ENCODE measurements at places on chromosomes 6 and 20. TPM values are rescaled to one million over a fixed set of nuclear protein-coding genes. Genes with fewer than 3 reads are reported as not detected.

VWA7 gene
- total RNA-seq, result 9.8 TPM

PPP1R18 gene
- total RNA-seq, result 9.0 TPM

DNA sequence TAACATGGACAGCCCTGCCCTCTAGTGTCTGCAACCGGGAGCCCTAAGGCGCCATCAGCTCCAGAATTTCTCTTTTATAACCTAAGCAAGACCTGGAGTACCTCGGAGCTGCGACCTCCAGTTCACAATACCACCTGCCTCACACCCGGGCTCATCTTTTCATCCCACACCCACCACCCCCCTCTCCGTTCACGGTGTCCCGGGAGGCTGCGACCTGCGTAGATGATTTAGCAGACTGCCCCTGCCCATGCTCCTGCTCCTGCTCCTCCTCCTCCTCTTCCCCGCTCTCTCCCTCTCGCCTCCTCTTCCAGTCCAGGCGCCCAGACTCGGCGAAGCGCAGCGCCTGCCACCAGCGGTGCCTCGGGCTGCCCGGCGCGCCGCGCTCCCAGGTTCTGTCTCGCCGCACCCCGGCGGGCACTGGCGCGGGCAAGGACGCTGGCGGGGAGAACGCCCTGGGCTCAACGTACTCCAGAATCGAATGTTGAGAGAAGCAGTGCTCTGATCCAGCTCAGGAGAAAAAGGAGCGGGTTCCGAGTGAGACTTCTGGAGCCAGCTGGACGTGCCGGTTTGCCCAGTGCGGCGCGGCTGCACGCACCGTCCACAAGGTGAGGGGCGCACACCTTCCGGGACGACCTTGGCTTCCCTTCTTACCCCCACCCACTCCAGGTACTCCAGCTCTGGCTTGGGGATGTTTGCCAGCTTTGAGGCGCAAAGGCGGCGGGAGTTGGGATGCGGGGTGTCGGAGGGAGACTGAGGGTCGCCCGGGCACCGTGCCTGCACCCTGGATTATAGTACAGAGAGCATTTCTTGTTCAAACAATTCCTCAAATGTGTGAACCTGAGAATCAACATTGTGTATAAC lies at the start of gene HTR1E:
Gene HTR1E, plus strand, starts transcription at position 310 of the 861 bp plus-strand sequence. CDS start 77,807 bp downstream, outside the sequence.
- peak; percentile 79 for DNase-seq

GRCh38 chr20:1310071-1310470 lies 18.9 kb downstream of the SDCBP2 start:
- no peak for DNase-seq

OR2B2 gene
- not detected for total RNA-seq

ANKEF1 gene
- 1.2 TPM for total RNA-seq

- DNase-seq, result no peak
Observed at GRCh38 chr6:5280920-5281319, 19.6 kb downstream of the FARS2 start.

- DNase-seq, result no peak
Observed at GRCh38 chr20:40651151-40651550, 37.9 kb downstream of the MAFB start.

LINC00237 gene
- not detected for total RNA-seq

DNA sequence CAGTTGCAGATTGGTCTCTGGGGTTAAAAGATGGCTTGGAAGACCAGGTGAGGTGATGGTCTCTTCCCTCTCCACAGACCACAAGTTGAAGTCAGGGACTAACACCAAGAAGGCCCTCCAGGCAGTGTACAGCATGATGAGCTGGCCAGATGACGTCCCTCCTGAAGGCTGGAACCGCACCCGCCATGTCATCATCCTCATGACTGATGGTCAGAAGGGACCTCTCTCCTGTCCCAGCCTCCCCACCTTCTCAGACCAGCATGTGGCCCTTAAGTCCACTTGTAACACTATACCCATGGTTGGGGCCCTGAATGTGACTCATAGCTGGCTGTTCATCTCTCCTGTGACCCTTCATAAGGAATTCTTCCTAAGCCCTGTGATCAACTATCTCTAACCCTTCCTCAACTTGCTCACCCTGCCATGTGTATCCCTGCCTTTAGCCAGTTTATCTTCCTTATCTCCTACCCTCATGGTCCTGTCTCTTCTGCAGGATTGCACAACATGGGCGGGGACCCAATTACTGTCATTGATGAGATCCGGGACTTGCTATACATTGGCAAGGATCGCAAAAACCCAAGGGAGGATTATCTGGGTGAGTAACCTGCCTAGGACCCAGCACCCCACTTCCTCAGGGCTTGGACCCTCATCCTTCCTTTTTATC lies 3.0 kb downstream of the CFB start:
- no peak for DNase-seq

DNA sequence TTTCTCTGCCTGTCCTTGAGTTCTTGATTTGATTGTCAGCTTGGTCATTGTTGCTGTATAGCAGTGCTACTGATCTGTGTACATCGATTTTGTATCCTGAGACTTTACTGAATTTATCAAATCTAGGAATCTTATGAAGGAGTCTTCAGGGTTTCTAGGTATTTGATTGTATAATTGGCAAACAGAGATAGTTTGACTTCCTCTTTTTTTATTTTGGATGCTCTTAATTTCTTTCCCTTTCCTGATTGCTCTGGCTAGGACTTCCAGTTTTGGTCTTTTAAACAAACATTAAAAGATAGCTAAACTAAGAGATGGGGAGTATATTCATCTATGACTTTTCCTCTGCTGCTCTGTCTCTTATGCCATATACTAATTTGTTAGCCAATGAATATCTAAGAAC lies 62.4 kb downstream of the NCOA7 start:
- DNase-seq, result no peak

- peak; percentile 3 for DNase-seq
Observed at GRCh38 chr6:100633096-100633777, 168.5 kb upstream of the SIM1 start.

DNA sequence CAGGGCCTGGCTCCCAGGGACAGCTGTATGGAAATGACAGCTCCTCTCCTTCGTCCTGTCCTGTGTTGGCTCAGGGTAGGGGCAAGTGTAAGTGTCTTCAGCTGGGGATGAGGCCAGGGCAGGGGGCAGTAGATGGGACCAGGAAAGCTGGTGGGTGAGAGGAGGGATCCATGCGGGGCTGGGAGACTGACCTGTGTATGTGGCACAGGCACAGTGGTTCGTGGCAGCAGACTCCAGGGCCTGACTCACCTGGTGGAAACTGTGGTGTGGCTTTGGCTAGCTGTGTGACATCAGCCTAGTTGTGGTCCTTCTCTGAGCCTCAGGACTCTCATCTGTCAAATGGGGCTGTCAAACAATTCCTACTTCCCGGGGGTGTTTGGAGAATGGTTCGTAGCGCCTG lies 13.7 kb upstream of the SCRT2 start:
- no peak for DNase-seq

DNA sequence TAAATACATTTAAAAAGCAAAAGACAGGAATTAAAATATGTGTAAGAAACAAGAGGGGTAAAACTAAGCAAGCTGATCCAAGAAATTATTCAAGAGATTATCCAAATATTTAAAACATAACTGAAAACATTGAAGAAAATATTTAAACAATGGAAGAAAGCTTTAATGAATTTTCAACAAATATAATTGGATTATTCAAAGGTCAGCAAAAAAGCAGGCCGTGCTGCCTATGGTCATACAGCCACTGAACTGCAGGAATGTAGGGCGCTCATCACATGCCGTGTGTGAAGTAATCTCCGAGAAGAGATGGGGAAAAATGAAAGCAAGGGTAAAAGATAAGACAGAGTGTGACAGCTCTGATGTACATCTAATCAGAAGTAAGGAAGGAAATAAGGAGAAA lies 1195.4 kb upstream of the EYS start:
- DNase-seq, result no peak

DNA sequence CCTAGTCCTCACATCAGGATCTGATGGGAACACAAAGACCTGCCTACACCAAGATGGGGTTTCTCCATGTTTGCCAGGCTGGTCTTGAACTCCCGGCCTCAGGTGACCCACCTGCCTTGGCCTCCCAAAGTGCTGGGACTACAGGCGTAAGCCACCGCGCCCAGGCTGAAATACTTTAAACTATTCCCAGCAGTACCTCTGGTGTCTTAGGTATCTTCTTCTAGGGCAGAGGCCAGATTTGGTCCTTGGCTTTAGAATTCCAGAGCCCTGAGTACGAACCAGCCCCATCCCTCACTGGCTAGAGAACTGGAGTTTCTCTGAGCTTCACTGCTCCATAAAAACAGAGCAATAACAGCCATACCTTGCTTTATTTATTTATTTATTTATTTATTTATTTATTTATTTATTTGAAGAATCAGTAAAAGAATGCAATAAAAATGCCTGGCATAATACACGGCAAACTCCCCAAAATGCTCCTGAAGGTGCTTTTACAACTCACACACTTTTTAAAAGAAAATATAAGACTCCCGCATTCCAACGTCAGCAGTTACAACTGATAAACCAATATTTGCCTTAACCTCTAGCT lies 312.1 kb downstream of the TFAP2C start:
- no peak for DNase-seq

- no peak for DNase-seq
Observed at GRCh38 chr20:50611128-50611810, 80.1 kb downstream of the RIPOR3 start.

DNA sequence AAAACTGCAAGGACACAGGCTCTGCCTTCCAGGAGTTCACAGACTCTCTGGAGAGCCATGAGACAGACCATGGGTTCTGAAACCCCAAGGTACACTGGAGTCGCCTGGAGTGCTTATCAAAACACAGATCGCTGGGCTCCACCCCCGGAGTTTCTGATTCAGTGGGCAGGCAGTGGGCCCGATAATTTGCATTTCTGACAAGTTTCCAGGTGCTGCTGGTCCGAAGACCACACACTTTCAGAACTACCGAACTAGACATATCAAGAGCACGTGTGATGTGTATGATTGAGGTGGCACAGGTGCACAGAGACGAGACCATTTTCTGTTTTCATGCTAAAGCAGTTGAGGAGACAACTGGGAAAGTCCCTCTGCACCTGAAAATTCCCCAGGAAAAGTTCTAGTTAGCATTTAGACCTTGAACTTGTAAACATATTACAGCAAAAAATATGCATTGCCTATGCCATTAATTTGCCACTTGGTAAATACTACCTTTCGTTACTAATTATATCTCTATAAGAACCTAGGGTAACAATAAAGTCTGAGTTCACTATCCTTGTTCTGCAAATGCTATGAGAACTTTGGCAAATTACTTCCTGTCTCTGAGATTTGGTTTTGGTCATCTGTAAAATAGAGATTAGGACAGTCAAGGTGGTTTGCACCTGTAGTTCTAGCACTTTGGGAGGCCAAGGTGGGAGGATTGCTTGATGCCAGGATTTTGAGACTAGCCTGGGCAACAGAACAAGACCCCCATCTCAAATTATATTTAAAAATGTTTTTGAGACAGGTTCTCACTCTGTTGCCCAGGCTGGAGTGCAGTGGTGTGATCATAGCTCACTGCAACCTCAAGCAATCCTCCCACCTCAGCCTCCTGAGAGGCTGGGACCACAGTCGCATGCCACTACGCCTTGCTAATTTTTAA lies 14.3 kb upstream of the PIM1 start:
- no peak for DNase-seq

MATN4 gene
- not detected for total RNA-seq

KCNK16 gene
- total RNA-seq, result not detected

EFHC1 gene
- 52.7 TPM for total RNA-seq

DNA sequence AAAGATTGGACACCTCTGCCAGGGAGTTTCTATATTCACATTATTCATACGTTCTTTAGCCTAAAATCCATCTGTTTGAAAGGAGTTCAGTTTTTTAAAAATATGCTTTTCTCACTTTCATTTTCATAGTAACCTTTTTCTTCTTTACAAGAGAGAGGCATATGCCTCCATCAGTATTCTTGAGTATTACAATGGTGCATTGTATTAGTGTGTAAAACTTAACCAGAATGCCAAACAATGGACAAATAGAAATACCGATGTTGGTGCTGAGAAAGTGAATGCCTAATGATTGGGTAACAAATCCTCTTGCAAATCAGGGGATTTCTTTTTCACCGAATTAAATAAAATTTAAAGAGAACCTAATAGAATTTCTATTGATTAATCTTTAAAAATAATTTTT lies 163.2 kb upstream of the LAMA2 start:
- DNase-seq, result no peak

MAS1 gene
- not detected for total RNA-seq

DNA sequence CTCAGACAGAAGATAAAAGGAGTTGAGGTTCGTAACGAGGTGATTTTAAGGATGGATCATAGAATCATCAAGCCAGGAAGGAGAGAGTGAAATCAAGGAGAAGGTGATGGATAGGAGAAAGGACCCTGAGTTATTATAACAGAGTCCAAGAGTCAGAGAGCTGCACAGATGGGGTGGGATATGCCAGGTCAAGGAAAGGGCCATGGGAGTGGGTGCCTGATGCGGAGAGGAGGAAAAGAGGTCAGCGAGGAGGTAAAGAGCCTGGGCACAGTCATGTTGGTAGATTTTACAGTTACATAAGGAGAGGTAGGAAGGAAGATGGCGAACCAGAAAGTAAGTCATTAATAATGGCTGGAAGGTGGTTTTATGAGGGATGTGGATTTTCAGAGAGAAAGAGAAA lies 114.9 kb downstream of the LAMA2 start:
- no peak for DNase-seq

CD40 gene
- 3.5 TPM for total RNA-seq

- no peak for DNase-seq
Observed at GRCh38 chr6:79377047-79377446, 142.6 kb upstream of the HMGN3 start.

DNA sequence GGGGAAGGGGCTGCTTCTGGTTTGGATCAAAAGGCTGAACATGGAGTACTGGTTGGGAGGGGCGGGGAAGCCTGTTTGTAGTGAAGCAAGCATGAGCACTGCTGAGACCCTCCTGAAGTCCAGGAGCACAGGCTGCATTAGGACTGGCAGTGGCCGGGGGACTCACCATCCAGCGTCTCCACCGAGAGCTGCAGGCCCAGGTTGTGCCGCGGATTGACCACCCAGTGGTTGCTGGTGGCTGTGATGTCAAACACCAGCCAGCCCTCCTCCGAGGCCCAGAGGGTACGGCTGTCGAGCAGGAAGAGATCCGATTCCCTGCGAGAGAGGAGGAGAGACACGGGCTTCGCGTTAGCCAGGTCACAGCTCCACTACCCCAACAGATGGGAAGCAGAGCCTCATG lies 64.1 kb downstream of the BMP7 start:
- DNase-seq, result no peak

- no peak for DNase-seq
Observed at GRCh38 chr6:90459225-90459758, 127.6 kb downstream of the MAP3K7 start.

Measured in stomach (tissue), 19 donors.